Endothelial cell of umbilical vein (primary cell): ENCODE measurements at places on chromosomes 13 and 19. TPM values are rescaled to one million over a fixed set of nuclear protein-coding genes. Genes with fewer than 3 reads are reported as not detected.

DNA sequence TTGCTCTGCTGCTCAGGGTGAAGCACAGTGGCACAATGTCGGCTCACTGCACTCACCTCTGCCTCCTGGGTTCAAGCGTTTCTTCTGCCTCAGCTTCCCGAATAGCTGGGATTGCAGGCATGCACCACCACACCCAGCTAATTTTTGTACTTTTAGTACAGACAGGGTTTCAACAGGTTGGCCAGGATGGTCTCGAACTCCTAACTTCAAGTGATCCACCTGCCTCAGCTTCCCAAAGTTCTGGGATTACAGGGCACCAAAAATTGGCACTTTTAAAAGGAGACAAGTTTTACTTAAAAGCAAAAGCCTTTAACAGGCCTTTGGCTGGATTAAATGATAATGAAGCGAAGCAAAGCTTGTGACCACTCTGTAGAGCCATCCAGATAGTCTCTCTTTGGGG lies 12.5 kb upstream of the TSHZ3 start:
- DNase-seq, result no peak

- peak; percentile 20 for DNase-seq
These were observed 2.1 kb downstream of the SOX21 start for GRCh38 chr13:94710065-94710781.

GRCh38 chr19:31337008-31337914 lies 12.0 kb downstream of the TSHZ3 start:
- DNase-seq, result no peak

DNA sequence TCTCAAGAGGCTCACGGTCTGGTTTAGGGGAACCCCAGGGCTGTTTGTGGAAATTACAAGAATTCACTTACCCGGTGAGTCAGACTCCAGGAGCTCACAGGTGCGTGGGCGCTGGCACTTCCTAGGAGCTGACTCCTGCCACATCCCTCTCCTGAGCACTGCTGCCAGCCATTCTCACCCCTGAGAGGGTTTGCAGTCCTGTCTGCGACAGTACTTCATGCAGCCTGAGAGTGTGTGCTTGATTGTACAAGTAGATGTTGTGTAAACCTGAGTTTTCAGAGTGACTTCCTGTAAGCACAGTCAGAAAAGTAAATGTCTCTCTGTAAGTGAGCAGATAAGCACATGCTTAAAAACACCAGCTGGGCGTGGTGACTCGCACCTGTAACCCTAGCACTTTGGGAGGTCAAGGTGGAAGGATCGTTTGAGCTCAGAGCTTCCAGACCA lies 8.1 kb downstream of the MRPL4 start:
- no peak for DNase-seq

- DNase-seq, result peak; percentile 66
These were observed 696 bp upstream of the SAMD1 start for GRCh38 chr19:14091081-14091812.

DNA sequence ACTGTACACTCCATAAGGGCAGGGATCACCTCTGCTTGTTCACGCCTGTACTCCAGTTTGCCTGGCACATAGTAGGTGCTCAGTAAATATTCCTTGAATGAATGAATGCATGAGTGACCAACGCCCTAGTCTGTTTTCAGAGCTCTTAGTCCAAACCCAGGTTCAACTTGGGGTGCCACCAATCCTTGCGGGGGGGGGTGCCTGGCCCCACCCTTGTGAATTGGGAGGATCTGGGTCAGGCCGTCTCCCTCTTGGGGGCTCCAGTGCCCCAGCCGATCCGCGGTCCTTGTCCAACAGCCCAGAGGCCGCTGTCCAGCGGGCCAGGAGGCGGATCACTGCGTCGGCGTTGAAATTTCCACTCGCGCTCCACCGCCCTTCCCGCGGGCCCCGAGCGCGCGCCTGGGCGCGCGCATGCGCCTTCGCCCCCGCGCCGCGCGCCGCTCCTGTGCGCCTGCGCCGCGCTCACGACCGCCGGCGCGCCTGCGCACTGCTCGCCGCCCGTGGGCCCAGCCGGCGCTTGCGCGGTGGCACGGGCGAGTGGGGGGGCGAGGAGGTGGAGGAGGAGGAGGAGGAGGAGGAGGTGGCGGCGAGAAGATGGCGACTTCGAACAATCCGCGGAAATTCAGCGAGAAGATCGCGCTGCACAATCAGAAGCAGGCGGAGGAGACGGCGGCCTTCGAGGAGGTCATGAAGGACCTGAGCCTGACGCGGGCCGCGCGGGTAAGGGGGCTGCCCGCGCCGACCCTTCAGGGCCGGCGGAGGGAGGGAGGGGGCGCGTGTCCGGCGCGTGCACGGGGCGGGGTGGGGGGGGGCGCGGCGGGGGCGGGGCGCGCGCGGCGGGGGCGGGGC lies at the start of gene CRTC1:
Gene CRTC1, plus strand, starts transcription at position 572 of the 849 bp plus-strand sequence. Its CDS starts 23 bp downstream, at position 595.
- DNase-seq, result peak; percentile 87

DNA sequence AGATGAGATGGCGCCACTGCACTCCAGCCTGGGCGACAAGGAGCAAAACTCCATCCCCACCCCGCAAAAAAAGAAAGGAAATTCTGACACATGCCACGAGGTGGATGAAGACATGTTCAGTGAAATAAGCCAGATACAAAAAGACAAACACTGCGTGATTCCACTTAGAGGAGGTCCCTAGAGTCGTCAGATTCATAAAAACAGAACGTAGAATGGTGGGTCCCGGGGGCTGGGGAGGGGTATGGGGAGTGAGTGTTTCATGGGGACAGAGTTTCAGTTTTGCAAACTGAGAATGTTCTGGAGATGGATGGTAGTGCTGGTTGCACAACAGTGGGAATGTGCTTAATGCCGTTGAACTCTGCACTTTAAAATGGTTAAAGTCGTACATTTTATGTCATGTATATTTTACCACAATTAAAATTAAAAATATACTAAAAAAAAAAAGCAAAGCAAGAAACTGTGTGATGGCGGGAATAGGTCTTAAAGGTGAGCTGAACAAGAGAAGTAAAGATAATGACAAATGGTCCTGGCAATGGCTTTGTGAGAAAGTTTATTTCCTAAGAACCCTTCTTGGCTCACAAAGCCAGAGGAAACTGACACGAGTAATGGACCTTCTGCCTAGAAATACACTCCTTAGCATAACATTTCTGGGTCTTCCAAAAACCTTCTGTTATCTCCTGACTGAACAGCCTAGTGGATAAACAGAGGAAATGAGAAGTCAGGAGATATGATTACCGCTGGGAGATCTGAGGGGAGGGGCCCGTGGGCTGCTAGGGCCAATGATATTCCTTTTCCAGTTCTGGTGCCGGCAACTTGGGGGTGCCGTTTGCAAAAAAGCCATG lies 4.2 kb upstream of the SPC24 start:
- DNase-seq, result peak; percentile 49

DNA sequence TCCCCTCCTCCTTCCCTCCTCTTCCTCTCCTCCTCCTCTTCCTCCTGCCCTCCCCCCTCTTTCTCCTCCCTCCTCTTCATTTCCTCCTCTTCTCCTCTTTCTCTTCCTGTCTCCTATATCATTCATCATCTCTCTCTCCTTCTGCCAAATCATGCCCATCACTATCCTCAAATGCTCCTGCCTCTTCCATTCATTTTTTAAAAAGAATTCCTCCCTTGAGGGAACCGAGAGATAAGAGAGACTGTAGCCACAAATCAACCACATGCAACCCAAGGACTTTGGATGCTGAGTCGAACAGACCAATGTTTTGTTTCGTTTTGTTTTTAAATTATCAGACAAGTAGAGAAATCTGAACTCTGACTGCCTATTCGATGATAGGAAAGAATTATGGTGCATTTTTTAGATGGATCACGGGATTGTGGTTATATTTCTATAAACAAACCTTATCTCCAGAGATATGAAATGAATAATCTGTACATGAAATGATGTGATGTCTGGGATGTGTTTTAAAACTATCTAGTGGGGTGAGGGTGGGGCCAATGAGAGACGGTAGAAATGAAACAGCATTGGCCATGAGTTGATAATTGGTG lies 9.5 kb upstream of the ZNF541 start:
- DNase-seq, result no peak

- no peak for DNase-seq
These were observed 75.5 kb downstream of the COL4A1 start for GRCh38 chr13:110231348-110232047.

DNA sequence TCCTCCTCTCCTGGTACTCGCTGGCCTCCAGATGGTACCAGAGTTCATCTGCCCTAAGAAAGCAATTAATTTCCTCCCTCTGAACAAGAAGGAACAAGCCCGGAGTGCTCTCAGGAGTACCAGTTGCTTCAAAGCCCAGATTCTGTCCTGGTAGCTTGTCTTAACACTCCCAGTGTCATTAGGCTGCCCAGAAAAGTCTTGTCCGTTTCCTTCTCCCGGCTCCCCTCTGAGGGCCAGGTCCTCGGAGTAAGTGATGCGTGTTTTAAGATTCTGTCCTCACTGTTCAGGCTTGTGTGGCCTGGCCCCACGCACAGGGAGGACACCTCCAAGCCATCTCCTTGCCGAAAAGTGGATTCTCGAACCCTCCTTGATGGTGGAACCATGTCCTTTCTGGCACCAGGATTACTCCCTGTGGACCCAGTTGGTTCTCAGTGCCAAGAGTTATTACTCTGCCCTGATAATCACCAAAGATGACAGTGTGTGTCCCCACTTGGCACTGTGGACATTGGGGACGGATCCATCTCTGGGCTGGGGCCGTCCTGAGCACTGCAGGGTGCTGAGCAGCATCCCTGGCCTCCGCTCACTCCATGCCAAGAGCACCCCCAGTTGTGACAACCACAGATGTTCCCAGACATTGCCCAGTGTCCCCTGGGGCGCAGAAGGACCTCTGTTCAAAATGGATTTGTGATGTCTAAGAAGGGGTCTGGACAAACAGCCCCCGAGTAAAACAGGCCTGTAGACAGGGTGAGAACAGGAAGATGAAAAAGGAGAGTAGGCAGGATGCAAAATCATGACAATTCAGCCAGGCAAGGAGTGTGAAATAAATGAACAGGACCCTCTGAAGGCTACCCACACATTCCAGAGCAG lies 52.4 kb downstream of the RFX2 start:
- no peak for DNase-seq

GRCh38 chr19:11033251-11033650 lies 56.0 kb upstream of the LDLR start:
- DNase-seq, result no peak

- no peak for DNase-seq
These were observed 11.5 kb upstream of the ILF3 start for GRCh38 chr19:10642473-10643171.

- DNase-seq, result no peak
These were observed 698.8 kb downstream of the UQCRFS1 start for GRCh38 chr19:28514166-28514565.

GRCh38 chr19:52648336-52649016 lies 10.3 kb upstream of the ZNF83 start:
- DNase-seq, result no peak

PSG1 gene
- not detected in 2 replicates for total RNA-seq

IFNL1 gene
- not detected in 2 replicates for total RNA-seq

PEAK3 gene
- not detected in 2 replicates for total RNA-seq

ZFR2 gene
- total RNA-seq, result not detected in 2 replicates

PIP5K1C gene
- 79.5 and 82.2 TPM in 2 replicates for total RNA-seq

LYPD3 gene
- total RNA-seq, result not detected in 2 replicates
